ENCODE measurements at places on chromosomes 1 and 21.
A peak's percentile ranks its signal among the peaks of the same experiment; 100 is the strongest.

- DNase-seq = no peak
These were observed 15.6 kb downstream of the SMG7 start for GRCh38 chr1:183487674-183488442.

- DNase-seq = peak; percentile 80
These were observed 292.7 kb downstream of the TPR start for GRCh38 chr1:186082235-186082937.

GRCh38 chr1:92975551-92976232 is 14.4 kb upstream of the DIPK1A start:
- no peak for DNase-seq

GRCh38 chr1:20476265-20477038 is 9.6 kb downstream of the CAMK2N1 start:
- DNase-seq = no peak

DNA sequence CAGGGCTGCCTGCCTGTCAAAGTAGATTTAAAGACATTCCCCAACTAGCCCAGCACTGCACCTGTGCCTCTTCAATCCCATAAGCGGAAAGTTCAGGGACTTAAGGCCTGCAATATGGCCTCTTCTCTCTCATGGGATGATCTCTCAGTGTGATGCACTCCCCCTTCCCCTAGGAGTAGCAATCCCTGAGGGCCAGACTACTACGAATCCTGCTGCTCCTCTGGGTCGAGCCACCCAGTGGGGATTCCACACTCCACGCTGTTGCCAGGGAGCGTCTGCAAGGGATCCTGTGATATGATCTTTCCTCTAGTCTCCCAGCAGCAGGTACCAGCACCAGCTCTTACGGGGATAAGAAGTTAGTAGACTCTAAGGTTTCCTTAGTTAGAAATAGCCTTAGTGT is 13.2 kb upstream of the OR6N2 start:
- no peak for DNase-seq

DNA sequence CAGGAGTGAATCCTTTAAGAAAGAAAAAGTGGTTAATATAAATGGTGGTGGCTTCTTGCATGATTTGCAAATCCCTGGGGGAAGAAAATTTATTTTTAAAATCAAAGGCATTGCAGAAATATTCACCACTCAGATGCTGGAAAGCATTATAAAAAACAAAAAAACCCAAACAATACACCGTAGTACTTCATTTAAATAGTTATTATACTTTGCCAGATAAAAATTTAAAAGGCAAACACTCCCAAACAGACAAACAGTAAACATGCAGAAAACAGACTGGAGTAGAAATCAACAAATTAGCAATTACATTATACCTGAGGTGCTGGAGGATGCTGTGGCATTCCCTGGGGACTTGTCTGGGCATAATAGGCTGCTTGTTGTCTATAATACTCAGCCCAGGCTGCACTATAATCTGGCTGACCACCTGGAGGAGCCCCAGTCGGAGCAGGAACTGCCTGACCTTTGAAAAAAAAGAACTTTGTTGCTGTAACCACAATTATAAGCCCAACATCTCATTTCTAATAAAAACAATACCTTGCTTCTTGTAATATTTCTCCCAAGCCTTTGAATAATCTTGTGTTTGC is 29.9 kb downstream of the FUBP1 start:
- DNase-seq = peak; percentile 17

DNA sequence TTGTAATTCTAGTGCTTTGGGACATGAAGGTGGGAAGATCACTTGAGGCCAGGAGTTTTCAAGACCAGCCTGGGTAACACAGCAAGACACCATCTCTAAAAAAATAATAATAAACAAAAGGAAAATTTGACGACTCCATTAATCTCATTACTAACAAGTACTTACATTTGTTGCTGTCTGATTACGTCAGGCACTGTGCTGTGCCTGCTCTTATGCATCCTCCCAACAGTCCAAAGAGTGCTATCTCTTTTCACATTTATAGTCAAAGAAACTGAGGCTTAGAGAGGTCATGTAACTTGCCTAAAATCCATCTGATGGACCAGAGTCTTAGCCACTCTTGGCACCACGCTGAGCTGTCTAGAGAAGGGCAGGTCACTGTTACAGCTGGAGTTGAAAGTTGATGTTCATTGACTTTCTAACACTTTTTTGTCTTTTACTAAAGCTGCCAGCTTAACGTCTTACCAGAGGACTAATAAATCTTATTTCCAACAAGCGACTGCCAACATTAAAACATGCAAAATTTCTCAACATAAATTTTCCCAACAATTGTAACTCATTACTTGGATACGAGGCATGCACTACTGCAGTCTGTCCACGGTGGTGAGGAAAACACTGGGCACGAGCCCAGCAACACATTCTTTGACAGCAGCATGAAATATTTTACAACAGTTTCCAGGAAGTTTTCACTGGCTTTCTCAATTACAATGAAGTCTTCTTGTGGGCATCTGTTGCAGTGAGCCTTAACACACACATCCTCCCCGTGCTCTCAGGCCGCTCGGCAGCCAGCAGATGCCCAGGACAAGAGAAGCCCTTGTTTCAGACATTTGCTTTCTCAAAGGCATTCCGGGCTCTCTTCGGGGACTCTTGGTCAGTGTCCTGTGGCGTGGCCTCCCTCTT is 262.9 kb upstream of the PROX1 start:
- DNase-seq = peak; percentile 63

- no peak for DNase-seq
These were observed 690 bp downstream of the RRP1 start for GRCh38 chr21:43790010-43790524.

DNA sequence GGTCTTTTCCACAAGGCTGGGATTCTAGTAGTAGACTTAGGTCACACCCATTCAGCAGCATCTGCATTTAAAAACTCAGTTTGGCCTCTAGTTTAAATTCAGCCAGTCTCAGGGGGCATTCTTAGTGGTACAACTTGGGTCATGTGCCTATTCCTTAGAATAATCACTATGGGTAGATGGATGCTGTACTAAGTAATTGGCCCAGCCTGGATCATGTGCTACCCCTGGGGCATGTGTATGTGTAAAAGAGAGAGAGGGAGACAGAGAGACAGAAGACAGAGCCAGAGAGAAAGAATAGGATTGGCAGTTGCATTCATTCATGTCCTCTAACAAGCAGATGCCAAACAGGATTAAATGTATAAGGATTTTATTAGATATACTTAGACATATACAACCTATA is 13.6 kb upstream of the SYT14 start:
- no peak for DNase-seq

GRCh38 chr1:225735252-225736149 is 42.1 kb upstream of the SRP9 start:
- peak; percentile 95 for DNase-seq

GRCh38 chr1:35406103-35406502 is 137.6 kb downstream of the ZMYM4 start:
- DNase-seq = no peak

DNA sequence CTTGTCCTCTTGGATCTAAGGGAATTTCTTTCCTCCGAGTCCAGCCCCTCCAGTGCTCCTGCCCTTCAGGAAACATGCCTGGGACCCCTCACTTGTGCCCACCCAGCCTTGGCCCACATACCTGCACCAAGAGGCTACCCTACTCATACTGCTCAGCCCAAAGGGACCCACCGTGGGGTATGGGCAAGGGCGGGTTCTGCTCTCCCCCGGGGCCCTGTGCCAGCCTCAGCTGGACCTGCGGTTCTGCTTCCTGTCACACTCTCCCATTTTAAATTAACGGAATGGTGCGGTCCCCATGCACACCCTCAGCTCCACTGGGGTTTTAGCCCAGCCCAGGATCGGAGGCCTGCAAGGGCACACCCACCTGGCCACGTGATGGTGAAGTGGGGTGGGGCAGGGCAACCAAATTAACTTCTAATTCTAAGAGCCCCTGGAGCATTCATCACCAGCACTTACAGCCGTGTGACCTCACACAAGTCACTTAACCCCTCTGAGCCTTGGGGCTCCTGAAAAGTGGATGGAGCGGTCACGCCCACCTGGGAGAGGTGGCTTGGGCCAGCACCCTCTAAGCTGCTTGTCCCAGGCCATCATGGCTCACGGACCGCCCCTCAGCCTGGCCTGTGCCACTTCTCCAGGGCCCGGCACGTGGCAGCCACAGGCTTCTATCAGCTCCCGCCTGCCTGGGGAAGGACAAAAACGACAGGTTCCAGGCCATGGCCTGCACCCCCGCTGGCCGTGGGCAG is 28.3 kb downstream of the TP73 start:
- DNase-seq = no peak

GRCh38 chr1:18530587-18531502 is 50.1 kb downstream of the KLHDC7A start:
- DNase-seq = no peak

DNA sequence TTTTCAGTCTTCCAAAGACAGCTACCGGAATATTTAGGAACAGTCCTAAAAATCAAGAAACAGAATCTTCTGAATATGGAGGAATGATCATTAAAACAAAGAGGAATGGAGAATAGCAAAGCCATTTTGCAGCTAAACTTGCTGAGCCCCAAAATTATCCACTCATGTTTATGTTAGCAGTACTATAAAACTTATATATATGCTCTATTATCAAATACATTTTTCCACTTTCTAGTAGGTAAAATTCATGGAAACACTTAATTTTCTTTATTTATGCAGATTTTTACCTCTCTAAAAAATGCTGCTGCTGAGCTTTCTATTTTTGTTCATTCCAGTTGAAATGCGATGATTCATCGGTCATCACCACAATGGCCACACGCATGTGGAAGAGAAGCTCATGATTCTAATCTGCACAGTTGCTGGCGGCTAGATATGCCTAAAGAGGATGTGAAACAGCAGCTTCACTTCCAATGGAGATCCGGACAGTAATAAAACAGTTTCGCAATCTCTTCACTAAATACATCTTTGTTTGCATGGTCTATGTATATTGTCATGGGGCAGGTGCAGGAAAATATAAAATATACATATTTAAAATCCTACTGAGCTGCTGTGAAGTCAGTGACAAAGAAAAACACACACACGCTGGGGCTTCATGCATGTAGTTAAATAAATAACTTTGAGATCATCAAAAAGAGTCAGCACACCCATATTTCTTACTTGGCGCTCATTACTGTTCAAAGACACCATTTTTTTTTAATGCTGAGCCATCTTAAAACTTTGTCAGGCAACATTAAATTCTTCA is 292.2 kb downstream of the SMYD3 start:
- peak; percentile 88 for DNase-seq

GRCh38 chr1:151193856-151194255 is 3.9 kb upstream of the VPS72 start:
- DNase-seq = no peak

GRCh38 chr1:25019337-25020172 is 89.5 kb upstream of the RUNX3 start:
- no peak for DNase-seq

DNA sequence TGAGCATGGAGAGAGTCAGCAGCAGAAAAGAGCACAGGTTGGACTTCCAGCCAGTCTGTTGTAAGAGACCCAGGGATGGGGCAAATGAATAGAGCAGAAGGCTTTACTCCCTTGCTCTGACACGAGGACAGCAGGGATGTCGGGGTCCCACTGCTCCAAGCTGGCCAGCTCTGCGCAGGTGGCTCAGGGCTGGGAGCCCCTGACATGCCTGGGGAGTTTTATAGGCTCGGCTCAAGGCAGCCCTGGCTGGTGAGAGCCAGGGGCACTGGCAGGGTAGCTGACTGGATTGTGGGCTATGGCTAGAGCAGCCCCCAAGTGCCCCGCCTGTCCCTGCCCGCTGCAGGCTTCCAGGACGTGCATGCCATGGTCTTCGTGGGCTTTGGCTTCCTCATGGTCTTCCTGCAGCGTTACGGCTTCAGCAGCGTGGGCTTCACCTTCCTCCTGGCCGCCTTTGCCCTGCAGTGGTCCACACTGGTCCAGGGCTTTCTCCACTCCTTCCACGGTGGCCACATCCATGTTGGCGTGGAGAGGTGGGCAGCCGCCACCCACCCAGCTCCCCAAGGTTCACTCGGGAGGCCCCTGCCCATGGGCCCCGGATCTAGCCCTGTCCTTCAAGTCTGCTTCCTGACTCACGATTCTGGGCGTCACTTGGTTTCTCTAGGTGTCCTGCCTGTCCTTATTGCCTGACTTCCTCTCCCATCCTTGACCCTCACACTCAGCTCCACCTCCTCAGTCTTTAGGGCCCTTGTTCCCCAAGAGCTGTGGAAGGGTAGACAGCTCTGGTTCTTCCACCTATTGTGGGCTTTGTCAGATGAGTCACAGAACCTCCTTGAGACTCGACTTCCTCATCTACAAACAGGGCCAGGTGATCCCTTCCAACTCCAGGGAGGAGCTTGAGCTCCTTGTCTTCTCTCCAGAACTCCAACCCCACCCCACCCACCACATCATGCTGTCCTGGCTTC is 8.2 kb downstream of the RHBG start:
- DNase-seq = no peak

DNA sequence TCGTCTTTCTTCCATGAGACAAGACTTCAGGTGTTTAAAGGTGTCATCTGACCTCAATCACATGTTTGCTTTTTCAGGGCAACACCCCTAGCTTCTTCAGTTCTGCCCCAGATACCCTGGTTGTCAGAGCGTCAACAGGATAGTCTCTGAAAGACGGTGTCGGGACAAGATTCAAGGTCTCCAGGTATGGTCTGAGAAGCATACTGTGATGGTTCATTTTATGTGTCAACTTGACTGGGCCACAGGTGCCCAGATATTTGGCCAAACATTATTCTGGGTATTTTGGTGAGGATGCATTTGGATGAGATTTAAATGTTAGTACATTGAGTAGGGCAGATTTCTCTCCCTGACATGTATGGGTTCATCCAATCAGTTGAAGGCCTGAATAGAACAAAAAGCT is 148.3 kb downstream of the TGFBR3 start:
- DNase-seq = no peak

- no peak for DNase-seq
These were observed 18.4 kb downstream of the IQGAP3 start for GRCh38 chr1:156553860-156554485.

GRCh38 chr1:86948212-86948611 is 33.8 kb downstream of the HS2ST1 start:
- DNase-seq = no peak

GRCh38 chr1:93448292-93448982 is 519 bp downstream of the FNBP1L start:
- DNase-seq = peak; percentile 50

GRCh38 chr1:15168479-15168878 is 14.9 kb downstream of the TMEM51 start:
- peak; percentile 57 for DNase-seq

GRCh38 chr1:1583347-1584010 is 8.8 kb upstream of the SSU72 start:
- no peak for DNase-seq

- no peak for DNase-seq
These were observed 20.5 kb upstream of the C1QA start for GRCh38 chr1:22615886-22616285.
